Metanephros (tissue), 2 donors: ENCODE measurements at places on chromosomes 1 and 21. TPM values are rescaled to one million over a fixed set of nuclear protein-coding genes. Genes with fewer than 3 reads are reported as not detected.

The RYR2 gene
- 1.9 TPM for total RNA-seq

The LRRC53 gene
- not detected for total RNA-seq

The RAB7B gene
- 3.6 TPM for total RNA-seq

The LCE1F gene
- total RNA-seq: not detected

The THEM5 gene
- 0.41 TPM for total RNA-seq

The DVL1 gene
- total RNA-seq: 51.4 TPM

The PODN gene
- total RNA-seq: 6.5 TPM

The RGSL1 gene
- total RNA-seq: not detected

The FAM3B gene
- 7.5 TPM for total RNA-seq

The STUM gene
- 0.99 TPM for total RNA-seq

The FAM110D gene
- 1.5 TPM for total RNA-seq
